ENCODE measurements at places on chromosomes 7 and 10. TPM values are rescaled to one million over a fixed set of nuclear protein-coding genes. Genes with fewer than 3 reads are reported as not detected.

GRCh38 chr7:131819891-131820290, 263.5 kb upstream of the PODXL start:
- DNase-seq, result no peak

GRCh38 chr10:110392868-110393740, 88.4 kb upstream of the SMNDC1 start:
- no peak for DNase-seq

DNA sequence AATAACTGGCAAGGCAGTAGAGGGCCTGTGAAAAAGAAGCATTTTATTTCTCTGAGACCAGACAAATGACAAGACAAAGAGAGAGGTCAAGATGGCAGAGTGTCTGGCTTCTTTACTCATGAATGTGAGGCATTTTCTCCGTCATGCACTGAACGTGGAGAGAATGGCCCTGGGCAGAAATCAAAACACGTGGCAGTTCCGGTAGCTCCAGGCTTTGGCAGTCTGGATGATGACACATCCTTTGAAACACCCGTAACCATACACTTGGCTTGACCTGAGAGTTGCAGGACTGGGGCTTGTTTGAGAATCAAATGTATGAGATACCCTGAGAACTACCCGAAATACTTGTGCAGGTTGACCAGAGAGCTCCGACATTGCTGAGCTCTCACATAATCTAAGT, 537.6 kb downstream of the ACTR3B start:
- no peak for DNase-seq

- no peak for DNase-seq
Measured at GRCh38 chr10:98074315-98074911, 44.0 kb upstream of the CRTAC1 start.

The PTPRN2 gene
- 68.3 TPM for total RNA-seq

GRCh38 chr7:97269741-97270140, 152.2 kb downstream of the SDHAF3 start:
- DNase-seq, result no peak

DNA sequence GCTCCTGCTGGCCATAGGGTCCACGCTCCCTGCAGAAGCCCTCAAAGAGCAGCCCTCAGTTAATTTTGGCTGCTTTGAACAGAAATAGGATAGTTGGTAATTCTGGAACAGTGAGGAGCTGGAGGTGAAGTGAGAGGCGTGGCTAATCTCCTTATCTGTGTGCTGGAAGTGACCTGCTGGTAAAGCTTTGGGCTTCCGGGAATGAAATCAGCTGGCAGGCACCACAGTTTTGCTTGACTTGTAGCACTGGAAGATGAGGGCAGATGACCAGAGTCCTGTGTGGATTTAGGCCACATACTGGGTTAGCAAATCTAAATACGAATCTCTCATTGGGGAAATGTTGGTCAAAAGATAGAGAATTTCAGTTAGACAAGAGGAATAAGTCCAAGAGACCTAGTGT, 10.2 kb downstream of the ATP6V0E2 start:
- peak; percentile 47 for DNase-seq

The MAT1A gene
- total RNA-seq, result not detected

GRCh38 chr10:61140765-61141392, 196.9 kb upstream of the RHOBTB1 start:
- DNase-seq, result peak; percentile 37

GRCh38 chr7:105971845-105972244, 8.8 kb downstream of the CDHR3 start:
- DNase-seq, result no peak

DNA sequence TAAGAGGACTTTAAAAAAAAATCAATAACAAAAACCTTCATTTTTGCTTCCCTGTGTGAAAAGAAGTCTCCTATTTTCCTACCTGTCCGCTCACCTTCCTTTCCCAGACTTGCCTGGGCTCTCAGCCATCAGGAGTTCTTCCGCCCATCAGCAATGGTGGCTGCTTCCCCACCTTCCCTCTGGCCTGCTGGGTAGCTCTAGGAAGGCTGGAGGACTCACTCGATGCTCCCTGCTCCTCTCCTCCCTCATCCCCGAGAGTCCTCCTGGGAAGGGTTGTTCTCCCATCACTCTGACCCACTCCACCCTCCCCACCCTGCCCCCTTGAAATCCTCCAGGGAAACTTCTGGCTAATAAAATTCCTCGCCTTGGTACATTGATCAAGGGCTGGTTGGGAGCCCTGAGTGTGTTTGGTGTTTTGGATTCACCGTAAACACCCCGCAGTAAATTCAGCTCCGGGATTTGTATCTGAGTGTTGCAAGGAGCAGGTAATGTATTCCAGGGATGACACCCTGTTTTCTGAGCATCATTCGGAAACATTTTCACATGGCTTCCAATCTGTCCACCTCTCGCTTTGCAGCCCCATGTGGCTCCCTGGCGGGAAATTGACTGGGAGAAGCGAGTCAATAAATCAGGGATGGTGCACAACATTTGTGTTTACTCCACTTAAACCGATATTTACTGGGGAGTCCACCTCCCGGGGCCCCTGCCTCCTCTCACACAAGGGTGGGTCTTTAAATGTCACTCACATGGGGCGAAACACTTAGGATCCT, 126.4 kb upstream of the SDK1 start:
- no peak for DNase-seq

The PTPN20 gene
- total RNA-seq, result 1.7 TPM

The LSM8 gene
- total RNA-seq, result 25.2 TPM

DNA sequence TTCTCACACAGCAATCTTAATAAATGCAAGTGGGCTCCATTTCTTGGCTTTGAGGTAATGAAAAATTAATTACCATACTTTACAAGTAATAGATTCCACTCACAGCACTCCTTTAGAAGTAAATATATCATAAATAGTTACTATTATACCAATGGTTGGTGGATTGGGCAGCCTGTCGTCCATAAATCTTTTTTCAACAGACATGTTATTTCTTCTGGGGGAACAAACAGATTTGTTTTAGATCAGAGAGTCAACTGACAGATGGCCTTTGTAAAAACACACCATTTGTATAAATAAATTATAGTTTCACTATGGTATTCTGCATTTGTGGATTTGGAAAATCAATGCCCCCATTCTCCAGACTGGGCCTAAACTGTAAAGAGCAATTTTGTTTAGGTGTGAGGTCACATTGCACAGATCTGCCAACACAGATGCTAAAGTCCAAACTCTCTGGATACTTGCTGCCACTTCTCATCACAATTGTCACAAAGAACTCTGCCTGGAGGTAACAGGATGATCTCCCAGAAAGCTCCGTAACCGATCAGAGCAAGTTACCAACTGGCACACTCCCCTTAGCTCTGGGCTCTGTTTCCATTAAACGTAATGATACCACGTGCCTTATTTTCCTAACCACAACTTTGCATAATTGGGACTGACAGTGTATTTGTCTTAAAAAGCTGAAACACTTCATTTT, 4.5 kb upstream of the MACROH2A2 start:
- no peak for DNase-seq

The RET gene
- 3.2 TPM for total RNA-seq

- DNase-seq, result no peak
Measured at GRCh38 chr7:1557006-1557405, 1.0 kb upstream of the TMEM184A start.

The IL6 gene
- total RNA-seq, result not detected

The HKDC1 gene
- 2.4 TPM for total RNA-seq

The TSPAN12 gene
- total RNA-seq, result 19.7 TPM

The AKR1C8 gene
- total RNA-seq, result not detected

The ITIH2 gene
- not detected for total RNA-seq

- no peak for DNase-seq
Measured at GRCh38 chr7:121529003-121529402, 132.9 kb upstream of the FAM3C start.

- DNase-seq, result no peak
Measured at GRCh38 chr7:30735631-30736030, 16.3 kb upstream of the INMT start.

DNA sequence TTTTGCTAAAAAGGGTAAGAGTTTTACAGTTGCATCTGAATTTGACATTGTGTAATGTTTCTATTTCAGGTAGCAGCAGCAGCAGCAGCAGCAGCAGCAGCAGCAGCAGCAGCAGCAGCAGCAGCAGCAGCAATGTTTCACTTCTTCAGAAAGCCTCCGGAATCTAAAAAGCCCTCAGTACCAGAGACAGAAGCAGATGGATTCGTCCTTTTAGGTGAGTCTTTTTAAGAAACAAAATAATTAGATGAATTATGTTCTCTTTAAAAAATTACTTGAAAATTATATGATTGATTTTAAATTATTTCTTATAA, 32.6 kb downstream of the UMAD1 start:
- no peak for DNase-seq

DNA sequence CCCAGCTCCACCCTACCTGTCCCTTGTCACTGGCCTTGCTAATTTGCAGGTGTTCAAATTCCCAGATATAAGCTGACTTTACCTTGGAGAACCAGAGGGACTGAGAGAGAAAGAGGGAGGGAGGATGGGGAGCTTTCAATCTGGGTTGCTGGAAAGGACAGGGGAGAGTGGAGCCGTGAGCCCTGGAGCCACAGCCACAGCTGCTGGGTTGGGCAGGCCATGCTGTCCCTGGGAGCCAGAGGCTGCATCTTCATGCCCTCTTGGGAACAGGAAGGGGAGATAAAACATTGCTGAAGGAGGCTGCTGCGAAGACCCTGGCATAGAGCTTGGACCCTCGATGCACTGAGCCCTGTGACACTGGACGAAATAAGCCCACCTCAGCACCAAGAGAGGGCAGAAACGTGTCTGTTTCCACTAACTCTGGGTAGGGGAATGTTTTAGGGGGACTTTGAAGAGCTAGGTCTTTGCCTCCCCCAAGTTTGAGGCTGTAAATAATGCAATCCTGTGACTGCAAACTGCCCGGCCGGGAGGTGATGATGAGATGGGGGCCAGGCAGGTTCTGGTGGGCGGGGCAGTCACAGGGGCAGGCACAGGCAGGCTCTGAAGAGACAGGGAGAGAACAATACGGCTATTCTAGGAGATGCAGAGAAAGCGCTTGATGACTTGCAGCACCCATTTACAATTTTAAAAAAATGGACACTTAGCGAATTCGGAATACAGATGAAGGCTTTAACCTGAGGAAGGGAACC, 5.8 kb upstream of the JAKMIP3 start:
- DNase-seq, result no peak

The FAM237B gene
- not detected for total RNA-seq

GRCh38 chr7:130069179-130069977, 956 bp upstream of the KLHDC10 start:
- DNase-seq, result peak; percentile 44

DNA sequence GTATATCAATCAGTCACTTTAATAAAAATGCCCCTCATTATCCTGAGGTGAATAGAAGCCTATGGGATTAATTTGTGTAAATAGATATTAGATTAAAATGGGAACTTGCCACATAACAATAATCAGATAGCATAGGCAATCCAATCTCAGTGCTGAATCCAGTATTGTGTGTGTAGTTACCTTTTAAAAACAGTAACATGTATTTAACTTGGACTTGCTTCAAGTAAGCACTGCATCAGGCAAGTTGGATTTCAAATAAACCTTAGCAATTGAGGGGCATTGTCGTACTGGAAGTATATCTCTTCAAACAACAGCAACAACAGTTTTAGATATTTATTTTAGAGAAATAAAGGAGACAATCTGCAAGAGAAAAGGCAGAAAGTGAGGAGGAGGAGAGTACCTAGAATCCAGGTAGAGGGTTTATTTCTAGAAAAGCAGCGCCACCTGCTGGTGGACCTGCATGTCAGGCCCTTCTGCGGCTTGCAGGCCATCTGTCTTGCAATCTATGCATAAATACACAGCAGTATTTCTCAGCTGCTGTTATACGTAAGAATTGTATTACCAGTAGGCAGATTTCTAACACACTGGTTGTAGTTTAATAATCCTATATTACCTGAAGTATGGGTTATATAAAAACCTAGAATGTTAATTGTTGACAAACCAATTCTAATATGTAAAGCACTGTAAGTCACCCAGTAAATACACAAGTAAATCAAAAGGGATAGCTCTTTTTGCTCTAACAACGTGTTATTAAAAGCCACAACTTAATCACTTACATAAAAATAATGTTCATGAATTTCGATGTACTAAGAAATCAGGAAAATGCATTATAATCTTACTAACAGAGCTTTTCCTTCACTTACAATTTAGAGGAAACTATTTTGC, 652.8 kb downstream of the KCNMA1 start:
- DNase-seq, result peak; percentile 81

The RPP38 gene
- total RNA-seq, result not detected

GRCh38 chr7:158128572-158128971, 459.1 kb downstream of the PTPRN2 start:
- no peak for DNase-seq

GRCh38 chr7:92740700-92741126, 95.7 kb downstream of the CDK6 start:
- peak; percentile 32 for DNase-seq

The IFIT1B gene
- total RNA-seq, result not detected

- DNase-seq, result peak; percentile 84
Measured at GRCh38 chr10:61750943-61751471, 88.3 kb downstream of the CABCOCO1 start.

DNA sequence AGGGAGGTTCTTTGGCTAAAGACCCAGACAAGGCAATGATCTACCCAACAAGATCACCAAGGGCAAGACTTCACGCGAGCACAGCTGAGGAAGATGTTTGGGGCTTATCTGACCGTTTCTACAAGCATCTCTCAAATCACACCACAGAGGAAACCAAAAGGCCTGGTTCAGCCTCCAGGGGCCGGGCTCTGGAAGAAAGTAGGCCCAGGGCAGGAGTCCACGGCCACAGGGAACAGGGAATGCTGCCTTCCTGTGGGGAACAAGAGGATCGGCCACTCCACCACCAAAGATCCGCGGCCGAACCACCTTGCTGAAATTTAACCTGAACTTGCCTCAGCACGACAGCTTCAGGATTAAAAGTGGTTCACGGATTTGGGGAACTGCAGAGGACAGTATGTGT, 332.5 kb downstream of the PTPRN2 start:
- no peak for DNase-seq

- DNase-seq, result peak; percentile 43
Measured at GRCh38 chr10:74081192-74081803, 69.3 kb downstream of the AP3M1 start.

The CPA2 gene
- total RNA-seq, result 4.1 TPM

The EPO gene
- total RNA-seq, result not detected

- DNase-seq, result no peak
Measured at GRCh38 chr7:27367179-27367932, 124.8 kb downstream of the EVX1 start.
